ENCODE measurements at places on chromosomes 4 and X. TPM values are rescaled to one million over a fixed set of nuclear protein-coding genes. Genes with fewer than 3 reads are reported as not detected.
A peak's percentile ranks its signal among the peaks of the same experiment; 100 is the strongest.

DNA sequence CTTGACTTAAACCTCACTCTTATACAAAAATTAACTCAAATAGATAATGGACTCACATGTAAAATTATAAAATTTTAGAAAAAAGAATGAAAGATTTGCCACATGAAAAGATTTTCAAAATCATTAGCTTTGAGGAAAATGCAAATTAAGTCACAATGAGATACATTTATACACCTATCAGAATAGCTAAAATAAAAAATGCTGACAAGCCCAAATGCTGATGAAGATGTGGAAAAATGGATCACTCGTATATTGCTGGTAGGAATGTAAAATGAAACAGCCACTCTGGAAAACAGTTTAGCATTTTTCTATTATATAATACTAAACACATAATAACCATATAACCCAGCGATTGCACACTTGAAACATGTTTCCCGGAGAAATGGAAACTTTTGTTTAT is 316.2 kb downstream of the ANKRD50 start:
- DNase-seq = no peak

GRCh38 chr4:77849278-77849965 is 13.2 kb upstream of the MRPL1 start:
- DNase-seq = no peak

Gene PRPS2
- polyA plus RNA-seq = 27.2 TPM

Gene ASB12
- polyA plus RNA-seq = not detected

DNA sequence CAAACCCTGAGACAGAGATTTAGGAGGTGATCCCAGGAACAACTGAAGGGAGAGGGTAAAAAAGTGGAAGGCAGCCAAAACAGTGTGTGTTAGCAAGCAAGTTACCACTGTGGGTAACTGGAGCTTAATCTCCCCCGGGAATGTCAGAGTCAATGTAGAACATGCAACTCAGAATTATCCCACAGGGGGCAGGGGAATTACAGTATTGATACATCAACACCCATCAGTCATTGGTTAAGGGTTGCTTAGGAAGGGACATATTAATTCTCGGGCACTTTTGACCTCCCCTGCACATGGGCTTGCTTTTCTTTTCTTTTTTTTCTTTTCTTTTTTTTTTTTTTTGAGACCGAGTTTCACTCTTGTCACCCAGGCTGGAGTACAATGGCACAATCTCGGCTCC is 29.3 kb downstream of the CXorf58 start:
- DNase-seq = no peak

- no peak for DNase-seq
Measured at GRCh38 chrX:122303761-122304160, 880.3 kb upstream of the GRIA3 start.

DNA sequence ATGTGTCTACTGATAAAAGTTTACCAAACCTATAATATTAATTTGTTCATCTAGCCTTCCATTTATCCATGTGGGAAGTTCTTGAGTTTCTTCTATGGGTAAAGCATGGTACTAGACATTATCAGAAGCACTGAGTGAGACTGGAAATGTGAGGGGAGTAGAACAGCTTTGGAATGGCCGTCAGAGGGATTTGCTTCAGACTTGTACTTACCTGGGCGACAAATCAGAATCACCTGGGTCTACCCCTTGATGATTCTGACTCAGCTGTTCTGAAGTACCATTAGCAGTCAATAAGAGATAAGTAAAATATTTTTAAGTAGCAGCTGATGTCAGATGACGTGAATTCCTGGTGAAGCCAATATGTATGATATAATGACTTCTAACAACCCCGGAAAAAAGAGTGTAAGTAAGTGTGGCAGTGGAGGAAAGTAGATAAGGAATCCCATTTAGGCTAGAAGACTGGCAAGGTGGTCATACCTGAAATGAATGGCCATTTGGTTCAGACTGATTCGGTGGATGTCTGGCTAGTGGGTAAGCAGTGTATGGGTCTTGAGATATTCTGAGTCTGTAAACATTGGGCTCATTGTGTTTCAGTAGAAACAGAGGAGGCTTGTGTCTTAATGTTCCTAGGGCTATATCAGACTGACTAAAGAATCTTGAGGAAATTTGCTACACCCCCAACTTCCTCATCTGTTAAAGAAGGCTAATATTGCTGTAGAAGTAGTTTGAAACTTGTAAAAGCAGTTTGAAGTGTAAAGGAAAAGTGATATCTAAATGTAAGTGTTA is 409.2 kb downstream of the NKX6-1 start:
- DNase-seq = no peak

Gene RPS6KA6
- polyA plus RNA-seq = 1.6 TPM

Gene TEC
- polyA plus RNA-seq = 0.39 TPM

GRCh38 chr4:15506464-15506863 is 36.8 kb downstream of the CC2D2A start:
- no peak for DNase-seq

Gene EXOC1L
- polyA plus RNA-seq = not detected

Gene TRPC5OS
- not detected for polyA plus RNA-seq

Gene PAGE4
- not detected for polyA plus RNA-seq

Gene ABRAXAS1
- 5.8 TPM for polyA plus RNA-seq

Gene CXCL13
- not detected for polyA plus RNA-seq

Gene KIAA1210
- not detected for polyA plus RNA-seq

DNA sequence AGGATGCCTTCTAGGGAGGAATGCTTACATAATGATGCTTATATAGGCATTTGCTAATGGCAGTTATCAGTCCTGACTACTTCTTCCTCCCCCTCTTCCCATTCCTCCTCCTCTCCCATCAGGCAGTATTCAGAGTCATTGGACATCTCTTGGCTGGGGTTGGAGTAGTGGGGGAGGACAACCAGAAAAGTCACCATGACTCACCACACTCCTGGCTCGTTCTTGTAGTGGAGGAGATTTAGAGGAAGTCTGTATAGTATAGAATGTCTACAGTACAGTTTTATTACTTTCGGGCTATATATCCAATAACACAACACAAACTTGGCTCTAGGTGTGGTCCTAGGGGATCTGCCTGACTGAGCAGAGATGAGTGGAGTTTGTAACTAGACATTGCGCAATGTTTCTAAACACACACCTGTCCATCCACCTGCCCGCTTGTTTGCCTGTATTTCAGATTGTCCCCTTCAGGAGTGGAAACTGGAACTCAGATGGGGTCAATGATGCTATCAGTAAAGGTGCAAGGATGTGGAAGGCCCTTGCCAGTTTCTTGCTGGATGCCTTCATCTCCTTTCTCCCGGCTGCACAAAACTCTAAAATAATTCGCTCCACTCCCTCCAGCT is 27.9 kb upstream of the KIAA1210 start:
- DNase-seq = no peak

DNA sequence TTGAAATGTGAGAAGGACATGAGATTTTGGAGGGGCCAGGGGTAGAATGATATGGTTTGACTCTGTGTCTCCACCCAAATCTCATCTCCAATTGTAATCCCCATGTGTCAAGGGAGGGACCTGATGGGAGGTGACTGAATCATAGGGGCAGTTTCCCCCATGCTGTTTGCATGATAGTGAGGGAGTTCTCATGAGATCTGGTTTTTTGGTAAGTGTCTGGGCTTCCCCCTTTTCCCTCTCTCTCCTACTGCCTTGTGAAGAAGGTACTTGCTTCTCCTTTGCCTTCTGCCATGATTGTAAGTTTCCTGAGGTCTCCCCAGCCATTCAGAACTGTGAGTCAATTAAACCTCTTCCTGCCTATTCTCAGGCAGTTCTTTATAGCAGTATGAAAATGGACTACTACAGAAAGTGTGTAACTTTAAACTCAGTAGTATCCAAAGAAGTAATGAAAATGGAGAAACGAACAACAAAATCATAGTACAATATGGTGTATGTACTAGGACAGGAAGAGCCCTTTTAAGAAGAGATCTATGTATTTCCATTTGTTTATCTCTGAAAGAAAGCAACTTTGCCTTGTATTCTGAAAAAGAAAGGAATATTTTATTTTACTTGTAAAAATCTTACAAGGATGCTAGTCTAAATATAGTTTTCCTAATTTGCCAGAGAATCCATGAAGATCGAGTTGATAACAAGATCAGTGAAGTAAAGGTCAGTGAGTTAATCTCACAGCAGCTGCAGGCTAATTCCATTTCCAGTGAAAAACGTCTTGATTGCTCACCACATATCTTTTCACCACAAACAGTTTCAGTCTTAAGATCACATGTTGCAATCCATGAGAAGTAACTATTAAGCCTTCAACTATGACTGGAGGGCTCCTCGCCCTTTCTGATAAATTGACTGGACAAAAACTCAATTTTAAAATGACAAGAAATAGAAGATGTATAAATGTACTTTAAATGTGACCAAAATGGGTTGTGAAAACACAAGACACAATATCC is 20.5 kb downstream of the PKD2 start:
- DNase-seq = peak; percentile 26

DNA sequence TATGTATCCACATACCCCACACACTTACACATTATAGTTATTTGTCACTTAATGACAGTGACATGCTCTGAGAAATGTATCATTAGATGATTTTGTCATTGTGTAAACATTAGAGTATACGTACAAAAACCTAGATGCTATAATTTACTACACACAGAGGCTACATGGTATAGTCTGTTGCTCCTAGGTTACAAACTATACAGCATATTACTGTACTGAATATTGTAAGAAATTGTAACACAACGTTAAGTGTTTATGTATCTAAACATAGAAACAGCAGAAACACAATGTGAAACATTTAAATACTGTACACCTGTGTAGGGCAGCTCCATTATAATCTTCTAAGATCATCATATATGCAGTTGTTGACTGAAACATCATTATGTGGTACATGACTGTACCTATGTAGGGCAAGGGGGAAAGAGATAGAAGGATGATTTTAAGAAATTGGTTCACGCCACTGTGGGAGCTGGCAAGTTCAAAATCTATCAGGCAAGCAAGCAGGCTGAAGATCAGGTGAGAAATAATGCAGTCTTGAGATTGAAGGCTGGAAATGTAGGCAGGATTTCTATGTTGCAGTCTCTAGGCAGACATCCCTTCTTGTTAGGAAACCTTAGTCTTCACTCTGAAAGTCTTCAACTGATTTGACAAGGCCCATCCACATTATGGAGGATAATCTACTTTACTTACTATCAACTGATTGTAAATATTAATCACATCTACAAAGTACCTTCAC is 78.0 kb upstream of the CPEB2 start:
- no peak for DNase-seq

DNA sequence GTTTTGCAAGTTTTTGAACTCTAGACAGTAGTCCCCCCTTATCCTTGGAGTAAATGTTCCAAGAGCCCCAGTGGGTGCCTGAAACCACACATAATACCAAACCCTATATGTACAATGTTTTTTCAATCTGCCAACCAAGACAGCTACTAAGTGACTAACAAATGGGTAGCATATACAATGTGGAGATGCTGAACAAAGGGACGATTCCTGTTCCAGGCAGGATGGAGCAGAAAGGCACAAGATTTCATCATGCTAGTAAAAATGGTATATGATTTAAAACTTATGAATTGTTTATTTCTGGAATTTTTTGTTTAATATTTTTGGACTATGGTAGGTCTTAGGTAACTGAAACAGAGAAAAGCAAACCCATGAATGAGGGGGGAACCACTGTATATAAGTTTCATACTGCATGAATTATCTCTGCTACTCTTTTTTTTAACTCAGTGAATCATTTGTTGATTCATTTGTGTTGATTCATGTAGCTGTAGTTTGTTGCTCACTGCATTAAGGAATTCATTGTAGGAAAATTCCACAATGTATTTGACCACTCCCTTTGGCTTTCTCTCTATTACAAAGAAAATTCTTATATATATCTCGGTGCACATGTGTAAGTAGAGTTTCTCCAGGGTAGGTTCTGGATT is 21.9 kb upstream of the ANXA3 start:
- no peak for DNase-seq

- DNase-seq = no peak
Measured at GRCh38 chrX:84240848-84241565, 53.0 kb upstream of the RPS6KA6 start.

DNA sequence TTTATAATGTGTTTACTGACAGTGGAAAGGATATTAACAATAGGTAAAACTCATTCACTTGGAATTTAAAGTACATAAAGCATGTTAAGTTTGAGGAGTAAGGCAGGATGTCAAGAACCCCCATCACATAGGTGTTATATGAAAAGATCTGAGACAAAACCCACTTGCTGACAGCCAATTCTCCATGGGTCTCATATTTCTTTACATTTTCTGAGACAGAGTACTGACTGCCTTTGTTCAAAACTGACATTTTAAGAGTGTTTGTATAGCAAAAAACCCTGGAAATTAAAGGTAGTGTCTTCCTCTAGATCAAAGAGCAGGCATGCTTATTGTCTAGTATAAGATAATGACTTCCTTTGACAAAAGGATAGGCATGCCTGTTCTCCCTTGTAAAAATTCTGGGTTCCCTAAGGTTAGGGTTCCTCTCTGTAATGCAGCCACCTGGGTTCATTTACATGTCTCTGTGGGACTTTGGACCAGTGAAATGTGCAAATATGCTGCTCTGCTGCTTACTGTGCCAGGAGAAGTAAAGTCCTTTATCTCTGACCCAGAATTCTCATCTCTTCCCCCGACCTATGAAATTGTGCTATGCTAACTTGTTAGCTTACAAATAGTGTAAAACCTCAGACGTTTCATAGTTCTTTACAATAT is 123.6 kb downstream of the PCDH18 start:
- DNase-seq = no peak

Gene MAGEA1
- polyA plus RNA-seq = not detected

DNA sequence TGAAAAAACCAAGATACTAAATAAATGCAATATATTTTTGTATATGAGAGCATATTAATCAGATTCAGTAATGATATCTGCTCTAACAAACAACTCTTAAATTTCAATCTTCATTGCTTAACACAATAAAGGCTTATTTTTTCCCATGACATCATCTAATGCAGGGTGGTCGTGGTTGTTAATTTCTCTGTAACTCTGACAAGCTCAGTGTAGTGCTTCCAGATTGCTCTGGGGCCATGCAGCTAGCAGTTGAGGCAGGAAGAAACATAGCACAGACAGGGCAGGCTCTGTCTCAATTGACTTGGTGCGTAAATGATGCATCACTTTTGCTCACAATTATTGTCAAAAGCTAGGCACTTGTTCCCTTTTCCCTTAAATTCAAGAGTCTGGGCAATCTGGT is 869 bp upstream of the GRXCR1 start:
- DNase-seq = no peak

GRCh38 chrX:56978172-56978571 is 17.2 kb downstream of the SPIN3 start:
- no peak for DNase-seq

DNA sequence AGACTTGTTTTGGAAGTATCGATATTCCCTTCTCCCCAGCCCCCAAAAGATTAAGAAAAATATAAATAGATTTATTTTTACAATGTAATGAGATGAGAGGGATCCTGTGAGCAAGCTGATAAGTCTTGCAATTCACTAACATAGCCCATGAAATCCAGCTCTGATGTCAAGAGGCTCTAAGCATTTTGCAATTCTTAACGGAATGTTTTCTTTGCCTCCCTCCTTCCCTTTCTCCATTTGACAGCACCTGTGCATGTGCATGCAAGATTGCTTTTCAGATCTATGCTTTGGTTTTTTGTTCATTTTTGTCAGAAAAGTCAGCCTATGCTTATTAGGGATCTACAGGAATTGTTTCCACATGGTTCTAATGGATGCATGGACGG is 169.9 kb downstream of the SLIT2 start:
- no peak for DNase-seq

GRCh38 chr4:116150152-116150551 is 935.2 kb downstream of the TRAM1L1 start:
- no peak for DNase-seq
